ENCODE measurements at places on chromosomes 2 and 18.

DNA sequence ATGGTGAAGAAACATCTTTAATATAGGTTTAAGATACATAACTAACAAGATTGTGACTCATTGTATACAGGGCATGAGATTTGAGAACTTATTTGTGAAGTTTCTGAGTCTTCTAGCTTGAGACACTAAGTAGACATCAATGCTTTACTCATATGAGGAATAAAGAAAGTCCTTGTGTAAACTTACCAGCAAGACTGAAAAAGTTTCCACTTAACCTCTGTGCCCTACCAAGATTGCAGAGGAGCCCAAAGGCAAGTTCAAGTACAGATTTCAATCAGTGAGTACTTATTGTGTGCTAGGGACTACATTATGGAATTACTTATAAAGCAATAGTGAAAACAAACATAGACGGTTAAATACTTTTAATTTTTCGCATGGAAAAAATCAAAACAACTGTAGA lies 1041.2 kb upstream of the CELF4 start:
- no peak for DNase-seq

GRCh38 chr2:224557610-224558009 lies 27.6 kb downstream of the CUL3 start:
- DNase-seq: no peak

- DNase-seq: no peak
These were observed 59.6 kb downstream of the CABYR start for GRCh38 chr18:24198461-24198860.

DNA sequence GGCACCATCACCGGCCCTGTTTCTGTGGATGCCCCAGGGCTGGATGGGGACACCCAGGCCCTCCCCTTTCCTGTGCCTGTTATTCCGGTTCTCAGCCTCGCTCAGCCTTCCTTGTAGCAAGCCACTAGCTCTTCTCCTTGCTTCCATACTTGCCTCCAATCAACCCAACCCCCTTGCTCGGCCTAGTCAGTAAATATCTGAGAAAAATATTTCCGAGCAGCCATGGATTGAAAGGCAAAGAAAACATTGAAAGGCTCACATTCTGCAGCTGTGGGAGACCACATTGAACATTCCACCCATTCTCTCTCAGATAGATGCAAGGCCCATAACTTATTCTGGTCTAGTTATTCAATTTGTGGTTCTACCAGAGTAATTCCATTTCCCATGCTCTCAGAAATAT lies 114.9 kb downstream of the SPP2 start:
- DNase-seq: no peak

DNA sequence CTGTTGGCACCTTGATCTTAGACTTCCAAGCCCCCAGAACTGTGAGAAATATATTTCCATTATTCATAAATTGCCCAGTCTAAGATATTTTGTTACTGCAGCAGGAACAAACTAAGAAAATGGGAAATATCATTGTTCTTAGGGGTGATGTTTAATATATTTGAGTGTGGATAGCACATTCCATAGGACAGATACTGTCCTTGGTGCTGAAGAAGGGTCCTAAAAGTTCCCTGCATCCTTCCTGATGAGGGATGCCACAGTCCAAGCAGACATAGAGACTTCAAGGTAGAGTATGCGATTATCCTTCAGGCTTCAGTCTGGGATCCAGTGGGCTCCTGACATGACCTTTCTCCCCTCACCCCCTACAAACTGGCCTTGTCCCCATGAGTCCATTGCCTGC lies 689.0 kb downstream of the TDRD15 start:
- no peak for DNase-seq

DNA sequence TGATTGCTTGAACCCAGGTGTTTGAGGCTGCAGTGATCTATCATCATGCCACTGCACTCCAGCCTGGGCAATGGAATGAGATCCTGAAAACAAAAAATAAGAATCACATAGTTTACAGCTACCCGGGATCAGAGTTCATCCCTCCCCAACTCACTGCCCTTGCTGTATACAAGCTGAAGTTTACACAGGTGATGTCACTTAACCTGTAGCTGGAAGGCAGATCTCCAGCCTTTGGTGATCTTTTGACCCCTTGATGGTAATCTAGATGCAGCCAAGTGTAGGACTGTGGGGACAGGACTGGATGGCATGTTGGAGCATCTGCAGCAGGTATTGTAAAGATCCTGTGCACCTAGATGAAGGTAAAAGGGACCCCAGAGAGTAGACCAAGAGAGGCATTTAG lies 66.7 kb upstream of the SLC14A2 start:
- DNase-seq: no peak

DNA sequence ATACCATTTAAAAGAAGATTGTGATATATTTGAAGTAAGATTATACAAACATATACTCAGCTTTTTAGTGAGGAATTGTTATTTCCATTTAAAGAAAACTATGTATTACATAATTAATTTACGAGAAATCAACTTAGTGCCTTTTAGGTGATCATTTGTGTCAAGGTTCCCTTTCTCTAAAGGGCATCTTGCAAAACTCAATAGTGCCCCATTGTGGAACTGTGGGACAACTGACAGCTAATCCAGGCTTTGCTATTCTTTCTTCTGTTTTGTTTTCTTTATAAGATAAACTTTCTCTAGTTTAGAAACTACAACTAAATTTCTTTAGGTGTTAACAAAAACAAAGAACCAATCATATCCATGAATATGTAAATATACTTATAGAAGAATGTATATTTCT lies 24.3 kb upstream of the VIT start:
- no peak for DNase-seq

DNA sequence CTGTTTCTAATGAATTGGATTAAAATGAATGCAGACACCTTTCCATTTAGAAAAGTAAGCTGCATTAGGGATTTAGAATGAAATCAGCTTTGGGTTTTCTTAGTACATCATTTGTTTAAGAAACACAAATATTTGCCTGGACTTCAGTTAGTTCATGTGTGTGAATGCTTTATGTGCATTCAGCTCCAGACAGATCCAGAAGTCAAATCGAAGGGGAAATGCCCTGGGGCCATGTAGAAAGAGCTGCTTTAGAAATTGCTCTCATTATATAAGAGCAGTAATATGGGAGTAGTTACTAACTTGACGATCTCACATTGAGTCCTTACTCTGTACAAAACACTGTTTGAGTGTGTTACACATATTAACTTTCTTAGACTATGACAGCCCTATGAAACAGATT lies 88.0 kb upstream of the TTC39C start:
- no peak for DNase-seq

GRCh38 chr2:97645112-97645694 lies 659 bp upstream of the COX5B start:
- DNase-seq: no peak

- no peak for DNase-seq
These were observed 18.7 kb upstream of the SMAD2 start for GRCh38 chr18:47949202-47949601.

DNA sequence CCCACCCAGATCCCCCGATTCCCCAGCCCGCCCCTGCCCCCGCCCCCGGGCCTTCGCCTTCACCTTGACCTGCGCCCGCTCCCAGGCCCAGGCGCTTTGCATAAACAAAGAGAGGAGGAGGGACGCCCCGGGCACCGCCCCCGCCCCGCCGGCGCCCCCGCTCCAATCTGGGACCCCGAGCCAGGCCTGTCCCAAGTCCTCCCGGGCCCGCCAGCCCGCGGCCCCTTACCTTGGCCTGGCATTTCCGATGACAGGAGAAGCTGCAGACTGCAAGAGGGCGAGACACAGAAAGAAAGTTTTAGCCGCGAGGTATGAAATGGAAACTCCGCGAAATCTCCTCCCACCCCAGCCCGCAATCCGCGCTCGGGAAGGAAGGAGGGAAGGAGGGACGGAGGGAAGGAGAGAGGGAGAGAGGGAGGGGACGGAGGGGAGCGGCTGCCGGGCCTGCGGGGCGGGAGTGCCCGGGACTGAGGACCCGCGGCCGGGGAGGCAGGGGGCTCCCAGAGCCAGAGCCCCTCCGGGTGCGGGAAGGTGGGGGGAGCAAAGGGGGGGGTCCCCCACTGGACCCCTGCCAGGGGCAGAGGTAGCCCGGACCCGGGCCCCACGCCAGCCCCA lies 24.2 kb downstream of the TNS1 start:
- DNase-seq: no peak

DNA sequence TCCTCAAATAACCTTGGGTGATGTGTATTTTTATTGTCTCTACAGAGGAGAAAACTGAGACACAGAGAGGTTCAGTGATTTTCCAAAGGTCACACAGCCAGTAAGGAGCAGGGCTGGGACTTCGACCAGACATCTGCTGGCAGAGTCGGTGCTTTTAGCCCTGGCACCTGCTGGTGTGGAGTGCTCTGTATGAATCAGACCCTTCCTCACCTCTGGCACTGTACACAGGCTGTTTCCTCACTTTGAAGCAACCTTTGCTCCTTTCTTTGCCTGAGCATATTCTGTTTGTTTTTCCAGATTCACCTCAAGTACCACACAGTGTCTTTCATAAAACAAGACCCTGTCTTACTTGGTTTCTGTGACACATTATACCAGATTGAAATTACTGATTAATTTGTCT lies 107.9 kb downstream of the DPP10 start:
- no peak for DNase-seq

DNA sequence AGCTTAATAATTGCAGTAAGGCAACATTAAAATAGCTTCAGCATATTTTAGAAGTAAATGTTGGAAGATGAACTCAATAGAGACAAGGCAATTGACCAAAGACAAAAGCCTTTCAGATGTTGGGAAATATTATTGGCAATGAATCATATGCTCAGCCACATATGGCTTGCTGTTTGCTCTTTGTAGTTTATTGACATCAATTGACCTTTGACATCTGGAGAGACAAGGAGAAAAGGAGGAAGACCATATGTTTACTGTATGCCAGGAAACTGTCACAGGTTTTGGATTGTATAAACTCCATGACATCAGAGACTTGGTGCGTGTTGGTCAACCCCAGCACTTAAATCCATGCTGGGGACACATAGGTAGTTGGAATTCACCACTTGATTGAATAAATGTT lies 60.6 kb upstream of the SLC16A14 start:
- no peak for DNase-seq

DNA sequence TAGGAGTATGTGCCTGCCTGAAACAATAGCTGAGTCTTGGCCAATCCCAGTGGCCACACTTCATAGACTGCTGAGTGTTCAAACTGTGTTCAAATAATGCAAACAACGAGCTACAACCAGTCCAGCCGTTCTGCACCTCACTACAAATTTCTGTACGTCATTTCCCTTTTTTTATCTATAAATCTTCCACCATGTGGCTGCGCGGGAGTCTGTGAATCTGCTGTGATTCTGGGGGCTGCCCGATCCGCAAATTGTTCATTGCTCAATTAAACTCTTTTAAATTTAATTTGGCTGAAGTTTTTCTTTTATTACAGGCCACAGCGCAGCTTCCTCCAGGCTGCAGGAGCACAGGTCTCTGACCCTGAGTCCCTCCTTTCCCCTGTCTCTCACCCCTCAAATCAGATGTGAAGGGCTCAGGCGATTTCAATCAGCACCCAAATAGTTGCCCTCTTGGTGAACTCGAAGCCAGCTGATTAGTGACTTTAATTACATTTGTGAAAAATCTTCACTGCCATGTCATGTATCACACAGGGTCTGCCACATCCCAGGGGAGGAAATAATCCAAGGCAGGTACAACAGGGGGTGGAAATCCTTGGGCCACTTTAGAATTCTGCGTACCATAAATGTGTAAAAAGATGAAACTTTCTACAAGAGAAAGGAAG lies 145.6 kb downstream of the NDUFA10 start:
- DNase-seq: no peak

- no peak for DNase-seq
These were observed 35.0 kb downstream of the SRSF7 start for GRCh38 chr2:38716185-38716584.

GRCh38 chr18:49582579-49582978 lies 20.7 kb downstream of the LIPG start:
- DNase-seq: no peak

DNA sequence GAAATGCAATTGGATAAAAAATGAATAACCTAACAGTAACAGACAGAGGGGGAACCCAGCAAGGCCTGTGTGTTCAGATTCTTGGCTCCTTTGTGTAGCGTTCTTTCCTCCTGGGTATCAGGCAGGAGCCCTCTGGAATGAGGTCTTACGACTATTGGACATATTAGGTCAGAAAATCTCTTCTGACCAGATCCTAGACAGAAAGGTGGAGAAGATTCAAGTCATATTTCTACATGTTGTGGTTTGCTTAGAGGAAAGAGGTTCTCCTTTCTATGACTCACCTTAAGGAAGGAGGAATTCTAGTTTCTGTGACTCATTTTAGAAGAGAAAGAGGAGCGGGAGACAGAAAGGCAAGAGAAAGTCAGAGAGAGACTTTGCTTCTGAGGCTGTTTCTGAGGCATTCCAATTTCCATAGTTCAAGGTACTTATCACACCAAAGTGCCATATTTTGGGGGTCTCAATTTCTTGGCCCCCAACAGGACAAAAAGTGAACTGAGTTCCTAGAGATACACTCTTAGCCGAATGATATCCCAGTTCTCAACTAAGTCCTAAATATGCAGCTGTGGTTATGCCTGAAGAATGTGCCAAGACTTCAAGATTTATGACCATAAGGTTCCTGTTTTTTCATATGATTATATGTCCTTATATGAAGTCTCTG lies 618.6 kb downstream of the ZEB2 start:
- DNase-seq: no peak

GRCh38 chr2:165794536-165794928 lies 485 bp upstream of the GALNT3 start:
- peak; percentile 62 for DNase-seq

- no peak for DNase-seq
These were observed 13.9 kb downstream of the PELI1 start for GRCh38 chr2:64130333-64130732.

DNA sequence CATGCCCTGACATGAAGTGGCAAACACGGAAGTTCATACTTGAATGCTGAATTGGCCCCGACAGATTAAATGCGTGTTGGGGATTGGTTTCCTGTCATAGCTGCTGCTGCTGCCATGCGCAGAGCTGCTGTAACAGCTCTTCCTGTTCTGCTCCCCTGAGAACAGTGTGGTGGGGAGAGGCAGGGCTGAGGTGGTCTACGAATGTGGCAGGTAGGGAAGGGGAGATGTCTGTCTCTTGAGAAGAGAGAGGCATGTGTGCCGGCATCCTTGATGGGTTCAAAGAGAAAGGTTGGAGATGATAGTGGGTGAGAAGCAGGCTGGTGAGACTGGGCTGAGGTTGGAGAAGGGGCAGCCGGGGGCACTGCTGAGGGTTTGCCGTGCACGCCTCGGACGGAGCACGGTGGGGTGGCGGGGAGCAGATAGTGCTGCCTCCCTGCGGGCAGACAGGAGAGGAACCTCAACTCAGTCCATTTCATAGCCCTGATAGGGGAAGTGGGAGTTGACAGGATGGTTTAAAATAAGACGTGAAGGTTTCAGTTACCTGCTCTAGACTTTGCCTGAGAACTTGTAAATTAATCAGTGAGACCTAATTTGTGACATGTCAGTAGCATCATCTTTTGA lies 46.1 kb downstream of the TMEM185B start:
- DNase-seq: peak; percentile 93

- no peak for DNase-seq
These were observed 169.2 kb downstream of the TRIM43 start for GRCh38 chr2:95760806-95761525.

- no peak for DNase-seq
These were observed 381.6 kb downstream of the DSEL start for GRCh38 chr18:67134911-67135310.

GRCh38 chr2:207387001-207387571 lies 142.7 kb upstream of the CREB1 start:
- no peak for DNase-seq

Data from Jurkat, Clone E6-1 (cell line).